ENCODE measurements at places on chromosomes 4 and X.

DNA sequence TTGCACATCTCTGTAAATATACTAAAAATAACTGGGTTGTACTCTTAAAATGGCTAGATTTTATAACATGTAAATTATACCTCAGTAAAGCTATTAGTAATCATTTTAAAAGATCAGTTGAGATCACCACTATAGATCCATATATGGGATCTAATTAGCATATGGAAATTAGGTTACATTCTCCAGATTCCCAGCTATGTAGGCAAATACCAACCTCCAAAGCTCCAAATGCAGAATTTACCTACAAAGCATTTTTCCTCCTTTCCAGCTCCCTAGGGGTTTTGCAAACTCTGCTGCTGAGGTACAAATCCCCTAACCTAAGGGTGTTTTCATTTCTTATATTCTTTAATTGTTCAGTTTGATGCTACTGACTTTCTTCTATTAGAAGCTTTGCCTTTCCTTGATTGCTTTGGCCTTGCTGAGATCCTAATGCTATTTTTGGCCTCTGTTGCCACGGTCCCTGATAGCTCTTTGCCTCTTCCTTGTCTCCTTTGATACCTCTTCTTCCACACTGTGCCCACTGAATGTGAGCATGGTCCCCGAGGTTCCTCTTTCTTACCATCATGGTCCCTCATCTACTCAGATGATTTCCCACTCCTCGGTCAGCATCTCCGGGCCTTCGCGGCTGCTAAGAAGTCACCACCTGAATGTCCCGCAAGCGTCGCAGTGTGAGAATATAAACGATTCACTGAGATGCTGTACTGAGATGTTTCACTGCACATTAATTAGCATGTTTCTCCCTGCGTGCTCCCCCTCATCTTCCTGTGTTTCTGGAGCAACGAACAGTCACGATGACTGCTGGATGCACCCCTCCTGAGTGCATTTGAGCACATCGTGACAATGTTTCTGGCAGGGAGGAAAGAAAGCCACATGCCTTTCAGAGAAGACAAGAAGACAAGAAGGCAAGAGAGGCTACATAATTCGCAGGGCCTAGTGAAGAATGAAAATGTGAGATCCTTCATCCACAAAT lies 23.8 kb downstream of the ENPP6 start:
- DNase-seq = no peak

GRCh38 chrX:118350221-118350620 lies 4.3 kb downstream of the WDR44 start:
- DNase-seq = no peak

DNA sequence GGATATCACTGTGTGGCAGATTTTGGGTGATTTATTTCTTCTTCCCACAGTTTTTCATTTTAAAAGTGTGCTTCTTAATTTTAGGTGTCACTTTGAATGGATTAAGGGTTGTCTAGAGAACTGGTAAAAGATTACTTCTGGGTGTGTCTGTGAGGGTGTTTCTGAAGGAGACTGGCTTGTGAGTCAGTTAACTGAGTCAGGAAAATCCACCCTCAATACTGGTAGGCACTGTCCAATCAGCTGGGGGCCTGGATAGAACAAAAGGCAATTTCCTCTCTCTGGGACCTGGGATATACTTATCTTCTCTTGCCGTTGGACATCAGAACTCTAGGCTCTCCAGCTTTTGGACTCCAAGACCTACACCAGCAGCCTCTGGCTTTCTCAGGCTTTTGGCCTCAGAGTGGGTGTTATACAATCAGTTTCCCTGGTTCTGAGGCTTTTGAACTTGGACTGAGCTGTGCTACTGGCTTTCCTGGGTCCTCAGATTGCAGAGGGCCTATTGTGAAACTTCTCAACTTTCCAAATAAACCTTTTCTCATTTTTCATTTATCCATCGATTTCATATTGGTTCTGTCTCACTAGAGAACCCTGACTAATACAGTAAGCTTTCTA lies 413.1 kb downstream of the GBA3 start:
- no peak for DNase-seq

GRCh38 chr4:181956512-181956911 lies 286.7 kb upstream of the TENM3 start:
- no peak for DNase-seq

- no peak for DNase-seq
These were observed 25.2 kb upstream of the AP1AR start for GRCh38 chr4:112206431-112206830.

DNA sequence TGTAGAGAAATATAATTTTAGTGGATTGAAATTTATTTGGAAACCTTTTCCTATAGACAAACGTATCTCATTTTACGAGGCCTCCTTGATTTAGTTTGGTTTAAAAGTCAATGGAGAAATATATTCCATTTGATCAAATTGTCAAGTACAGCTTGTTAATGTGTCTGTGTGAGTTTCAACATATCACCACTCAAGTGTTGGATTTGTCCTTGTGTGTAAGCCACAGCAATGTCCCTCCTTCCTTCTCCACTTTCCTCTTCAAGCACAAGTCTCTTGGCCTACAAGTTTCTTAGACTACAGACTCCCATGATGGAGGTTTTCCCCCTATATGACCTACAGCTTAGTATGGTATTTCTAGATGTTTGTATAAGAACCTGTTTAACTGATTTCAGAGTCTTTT lies 104.7 kb downstream of the SYNPO2 start:
- no peak for DNase-seq
